ENCODE measurements at places on chromosomes 3 and 15. TPM values are rescaled to one million over a fixed set of nuclear protein-coding genes. Genes with fewer than 3 reads are reported as not detected.
A peak's percentile ranks its signal among the peaks of the same experiment; 100 is the strongest.

DNA sequence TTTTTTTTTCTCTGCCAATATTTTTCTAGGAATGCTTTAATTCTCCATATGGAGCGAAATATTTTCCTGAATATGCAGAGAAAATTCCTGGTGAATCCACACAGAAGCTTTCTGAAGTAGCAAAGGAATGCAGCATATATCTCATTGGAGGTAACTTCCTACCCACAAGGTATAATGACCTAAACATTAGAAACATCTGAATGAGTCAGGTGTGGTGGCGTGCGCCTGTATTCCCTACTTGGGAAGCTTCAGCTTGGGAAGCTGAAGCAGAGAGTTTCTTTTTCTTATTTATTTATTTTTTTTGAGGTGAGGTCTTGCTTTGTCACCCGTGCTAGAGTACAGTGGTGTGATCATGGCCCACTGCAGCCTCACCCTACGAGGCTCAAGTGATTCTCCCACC is 5.2 kb downstream of the NIT2 start:
- peaks cover 9% of the 10 kb centered on the region for H3K36me3 ChIP-seq
- no peak overlapping the region for H3K4me3 ChIP-seq
- H3K27ac ChIP-seq, result no peak overlapping the region

GRCh38 chr3:12985148-12985547 is 88.1 kb downstream of the IQSEC1 start:
- no peak overlapping the region for H3K4me3 ChIP-seq
- H3K27me3 ChIP-seq, result no peaks in the 10 kb centered on the region
- H3K27ac ChIP-seq, result no peak overlapping the region
- peak; percentile 34 for DNase-seq
- H3K36me3 ChIP-seq, result no peaks in the 10 kb centered on the region

GRCh38 chr3:53845103-53845880 is 927 bp downstream of the CHDH start:
- no peaks in the 10 kb centered on the region for H3K27me3 ChIP-seq
- peak overlapping the region; percentile 31 for H3K4me3 ChIP-seq
- DNase-seq, result peak; percentile 81

GRCh38 chr3:66490984-66491383 is 9.8 kb downstream of the LRIG1 start:
- H3K36me3 ChIP-seq, result no peaks in the 10 kb centered on the region
- no peak for DNase-seq
- peak overlapping the region; percentile 0 for H3K27ac ChIP-seq
- no peaks in the 10 kb centered on the region for H3K27me3 ChIP-seq

GRCh38 chr3:74106925-74107324 is 482.2 kb upstream of the PDZRN3 start:
- H3K27ac ChIP-seq, result no peak overlapping the region
- no peaks in the 10 kb centered on the region for H3K36me3 ChIP-seq
- no peak overlapping the region for H3K4me3 ChIP-seq
- H3K27me3 ChIP-seq, result no peaks in the 10 kb centered on the region

DNA sequence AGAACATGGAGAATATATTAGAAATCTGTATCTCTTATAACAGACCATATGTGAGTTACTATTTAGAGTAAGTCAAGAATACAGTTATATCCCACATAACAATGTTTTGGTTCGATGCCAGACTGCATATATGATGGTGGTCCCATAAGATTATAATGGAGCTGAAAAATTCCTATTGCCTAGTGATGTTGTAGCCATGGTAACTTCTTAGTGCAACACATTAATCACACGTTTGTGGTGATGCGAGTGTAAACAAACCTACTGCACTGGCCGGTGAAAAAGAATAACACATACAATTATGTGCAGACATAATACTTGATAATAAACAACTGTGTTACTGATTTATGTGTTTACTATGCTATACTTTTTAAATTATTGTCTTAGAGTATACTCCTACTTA is 69.8 kb upstream of the MNS1 start:
- no peaks in the 10 kb centered on the region for H3K36me3 ChIP-seq
- H3K27me3 ChIP-seq, result no peaks in the 10 kb centered on the region
- no peak for DNase-seq
- no peak overlapping the region for H3K4me3 ChIP-seq

DNA sequence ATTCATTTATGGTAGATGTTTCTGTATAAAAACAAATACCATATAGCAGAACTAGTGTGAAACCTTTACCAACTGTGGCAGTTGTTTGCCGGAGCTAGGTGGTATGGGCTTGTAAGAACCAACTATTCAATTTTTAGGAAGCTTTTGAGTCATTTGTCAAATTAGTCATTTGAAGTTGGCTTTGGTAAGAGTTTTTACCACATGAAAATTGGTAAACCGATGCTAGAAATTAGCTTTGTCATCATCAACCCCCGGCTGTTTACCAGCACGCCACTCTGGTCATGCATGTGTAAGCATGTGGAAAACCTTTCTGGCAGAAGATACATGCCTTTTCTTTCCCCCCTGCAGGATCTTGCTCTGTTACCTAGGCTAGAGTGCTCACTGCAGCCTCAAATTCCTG is 63.3 kb downstream of the IL1RAP start:
- DNase-seq, result no peak
- H3K27ac ChIP-seq, result no peak overlapping the region
- no peaks in the 10 kb centered on the region for H3K27me3 ChIP-seq
- no peak overlapping the region for H3K4me3 ChIP-seq

DNA sequence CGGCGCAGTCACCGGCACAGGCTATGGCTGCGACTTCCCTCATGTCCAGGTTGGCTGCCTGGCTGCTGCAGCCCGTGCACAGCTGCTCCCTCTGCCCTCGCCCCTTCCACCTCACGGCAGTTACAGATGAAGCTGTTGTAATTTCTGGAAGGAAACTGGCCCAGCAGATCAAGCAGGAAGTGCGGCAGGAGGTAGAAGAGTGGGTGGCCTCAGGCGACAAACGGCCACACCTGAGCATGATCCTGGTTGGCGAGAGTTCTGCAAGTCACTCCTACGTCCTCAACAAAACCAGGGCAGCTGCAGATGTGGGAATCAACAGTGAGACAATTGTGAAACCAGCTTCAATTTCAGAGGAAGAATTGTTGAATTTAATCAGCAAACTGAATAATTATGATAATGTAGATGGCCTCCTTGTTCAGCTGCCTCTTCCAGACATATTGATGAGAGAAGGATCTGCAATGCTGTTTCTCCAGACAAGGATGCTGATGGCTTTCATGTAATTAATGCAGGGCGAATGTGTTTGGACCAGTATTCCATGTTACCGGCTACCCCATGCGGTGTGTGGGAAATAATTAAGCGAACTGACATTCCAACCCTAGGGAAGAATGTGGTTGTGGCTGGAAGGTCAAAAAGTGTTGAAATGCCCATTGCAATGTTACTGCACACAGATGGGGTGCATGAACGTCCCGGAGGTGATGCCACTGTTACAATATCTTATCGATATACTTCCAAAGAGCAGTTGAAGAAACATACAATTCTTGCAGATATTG is 13.2 kb upstream of the GNB4 start:
- no peaks in the 10 kb centered on the region for H3K27me3 ChIP-seq
- no peak overlapping the region for H3K4me3 ChIP-seq
- no peaks in the 10 kb centered on the region for H3K4me1 ChIP-seq
- H3K36me3 ChIP-seq, result no peaks in the 10 kb centered on the region

- no peaks in the 10 kb centered on the region for H3K4me1 ChIP-seq
- no peak overlapping the region for H3K4me3 ChIP-seq
- DNase-seq, result no peak
- H3K27me3 ChIP-seq, result no peaks in the 10 kb centered on the region
- no peak overlapping the region for H3K27ac ChIP-seq
Observed at GRCh38 chr3:13524979-13525669, 23.8 kb upstream of the FBLN2 start.

DNA sequence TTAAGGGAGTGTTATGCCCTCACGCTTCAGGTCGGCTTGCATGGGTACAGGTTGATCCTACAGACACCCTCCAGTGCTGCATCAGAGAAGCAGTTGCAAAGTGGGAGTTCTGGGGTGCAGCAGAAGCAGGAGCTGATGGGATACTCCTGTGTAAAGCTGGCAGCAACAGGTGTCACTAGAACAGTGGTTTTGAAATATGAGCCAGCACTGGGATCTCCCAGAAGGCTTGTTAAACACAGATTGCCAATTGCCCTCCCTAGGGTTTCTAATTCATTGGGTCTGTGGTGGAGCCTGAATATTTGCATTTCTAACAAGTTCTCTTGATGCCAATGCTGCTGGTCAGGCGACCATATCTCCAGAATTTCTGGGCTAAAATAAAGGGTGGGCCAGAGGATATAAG is 350.4 kb downstream of the CLSTN2 start:
- no peak overlapping the region for H3K27ac ChIP-seq
- H3K4me3 ChIP-seq, result no peak overlapping the region
- no peak for DNase-seq
- no peaks in the 10 kb centered on the region for H3K4me1 ChIP-seq

- H3K4me3 ChIP-seq, result no peak overlapping the region
- H3K27me3 ChIP-seq, result no peaks in the 10 kb centered on the region
- H3K36me3 ChIP-seq, result peaks cover 27% of the 10 kb centered on the region
- DNase-seq, result peak; percentile 91
- peaks cover 27% of the 10 kb centered on the region for H3K4me1 ChIP-seq
- peak overlapping the region; percentile 68 for H3K27ac ChIP-seq
Observed at GRCh38 chr3:52216585-52217408, 8.6 kb downstream of the TLR9 start.

DNA sequence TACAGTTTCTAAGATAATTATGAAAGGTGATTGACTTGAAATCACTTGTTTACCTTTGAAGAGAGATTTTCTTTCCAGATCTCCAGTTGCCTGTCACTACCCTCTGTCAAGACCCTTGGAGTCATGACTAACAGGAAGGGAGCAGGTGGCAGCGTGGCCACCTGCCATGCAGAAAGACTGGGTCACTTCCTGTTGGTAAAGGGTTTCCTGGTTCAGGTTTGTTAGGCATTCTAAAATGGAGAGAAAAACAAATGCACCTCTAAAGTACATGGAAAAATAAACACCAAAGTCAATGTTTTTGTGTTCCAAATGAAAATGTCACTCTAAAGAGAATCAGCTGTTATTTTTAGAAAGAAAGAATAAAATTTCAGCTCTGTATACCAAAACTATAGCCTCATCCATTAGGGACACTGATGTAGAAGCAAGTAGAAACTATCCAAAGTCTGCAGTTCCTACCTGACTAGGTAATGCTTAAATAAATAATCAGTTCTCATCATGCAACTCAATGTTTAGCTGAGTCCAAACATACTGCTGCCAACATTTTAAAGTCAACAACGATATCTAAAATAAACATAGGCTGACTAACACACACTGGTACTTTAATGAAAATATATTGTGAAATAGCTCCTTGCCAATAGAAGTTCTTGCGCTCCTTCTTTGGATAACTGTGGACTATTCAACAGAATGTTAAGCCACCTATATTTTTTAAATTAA is 23.9 kb upstream of the TM4SF1 start:
- H3K27ac ChIP-seq, result peak overlapping the region; percentile 88
- DNase-seq, result peak; percentile 89
- H3K36me3 ChIP-seq, result no peaks in the 10 kb centered on the region
- peaks cover 74% of the 10 kb centered on the region for H3K4me1 ChIP-seq
- H3K27me3 ChIP-seq, result no peaks in the 10 kb centered on the region

- no peak overlapping the region for H3K27ac ChIP-seq
- no peaks in the 10 kb centered on the region for H3K27me3 ChIP-seq
- DNase-seq, result no peak
- H3K4me3 ChIP-seq, result no peak overlapping the region
- H3K36me3 ChIP-seq, result no peaks in the 10 kb centered on the region
Observed at GRCh38 chr3:110296885-110297284, 774.7 kb upstream of the NECTIN3 start.

- H3K36me3 ChIP-seq, result no peaks in the 10 kb centered on the region
- H3K4me3 ChIP-seq, result no peak overlapping the region
- H3K27ac ChIP-seq, result no peak overlapping the region
- H3K4me1 ChIP-seq, result no peaks in the 10 kb centered on the region
- no peak for DNase-seq
Observed at GRCh38 chr15:35886765-35887164, 340.8 kb upstream of the DPH6 start.

GRCh38 chr3:72273615-72274014 is 488.7 kb upstream of the PROK2 start:
- no peak overlapping the region for H3K27ac ChIP-seq
- H3K36me3 ChIP-seq, result no peaks in the 10 kb centered on the region
- no peak overlapping the region for H3K4me3 ChIP-seq

GRCh38 chr3:107543666-107544065 is 20.9 kb downstream of the BBX start:
- no peak overlapping the region for H3K4me3 ChIP-seq
- H3K27me3 ChIP-seq, result no peaks in the 10 kb centered on the region
- H3K4me1 ChIP-seq, result peaks cover 15% of the 10 kb centered on the region
- no peaks in the 10 kb centered on the region for H3K36me3 ChIP-seq

DNA sequence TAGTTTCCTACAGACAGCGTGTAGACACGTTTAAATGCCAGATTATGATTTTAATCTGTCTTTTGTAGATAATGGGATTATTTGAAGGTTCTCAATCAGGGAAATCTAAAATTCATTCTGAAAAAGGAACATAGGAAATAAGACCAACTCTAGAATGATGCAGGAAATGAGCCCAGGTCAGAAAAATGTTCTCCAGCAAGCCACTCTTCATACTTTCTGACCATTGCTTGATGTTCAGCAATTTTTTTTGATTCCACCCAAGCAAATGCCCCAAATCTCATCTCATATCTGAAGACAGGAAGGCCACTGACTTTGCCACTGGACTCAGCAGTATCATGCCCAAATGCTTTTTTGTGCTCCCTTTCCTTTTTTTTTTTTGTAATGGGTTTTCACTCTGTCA is 373.4 kb downstream of the LPP start:
- no peaks in the 10 kb centered on the region for H3K27me3 ChIP-seq
- no peak overlapping the region for H3K27ac ChIP-seq
- H3K4me1 ChIP-seq, result peaks cover under 1% of the 10 kb centered on the region

DNA sequence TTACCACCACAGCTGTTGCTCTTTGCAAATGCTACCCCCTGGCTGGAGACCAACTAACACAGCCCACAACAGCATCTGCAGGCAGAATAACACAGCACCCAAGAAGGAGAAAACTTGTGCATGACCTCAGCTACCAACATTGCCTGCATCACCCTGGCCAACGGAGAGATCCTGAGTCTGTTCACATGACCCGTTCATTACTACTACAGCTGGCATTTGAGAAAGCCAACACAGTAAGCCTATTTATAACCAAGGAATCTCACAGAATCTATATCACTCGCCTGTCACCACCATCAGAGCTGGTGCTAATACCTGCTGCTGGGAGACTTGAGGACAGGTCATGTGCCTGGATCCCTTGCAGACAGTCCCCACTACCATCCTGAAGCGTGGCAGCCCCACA is 215.2 kb downstream of the POLQ start:
- no peaks in the 10 kb centered on the region for H3K4me1 ChIP-seq
- H3K27ac ChIP-seq, result no peak overlapping the region
- no peak overlapping the region for H3K4me3 ChIP-seq
- no peaks in the 10 kb centered on the region for H3K36me3 ChIP-seq
- no peak for DNase-seq
- no peaks in the 10 kb centered on the region for H3K27me3 ChIP-seq

The POLR2H gene
- total RNA-seq, result 32.4 TPM

The RHOV gene
- 6.2 TPM for total RNA-seq

The KCNMB2 gene
- total RNA-seq, result not detected

The CIDEC gene
- total RNA-seq, result 134 TPM

The GOLGA6L7 gene
- not detected for total RNA-seq

The INKA1 gene
- 2.6 TPM for total RNA-seq

The GOLGA6B gene
- not detected for total RNA-seq

The COLQ gene
- total RNA-seq, result 1.8 TPM

The STRIT1 gene
- not detected for total RNA-seq

The TRIM42 gene
- total RNA-seq, result not detected

The CCR1 gene
- total RNA-seq, result 3.0 TPM

The CCDC9B gene
- 17.1 TPM for total RNA-seq

The ADGRG7 gene
- not detected for total RNA-seq
